ENCODE measurements at places on chromosomes 11 and 22. TPM values are rescaled to one million over a fixed set of nuclear protein-coding genes. Genes with fewer than 3 reads are reported as not detected.

Gene LARGE2
- total RNA-seq, result not detected

Gene KREMEN1
- total RNA-seq, result not detected

Gene ROM1
- 2.3 TPM for total RNA-seq

Gene TEX12
- total RNA-seq, result not detected

Gene KLHL35
- 1.7 TPM for total RNA-seq

Data from activated CD4-positive, alpha-beta T cell treated with anti-CD3 and anti-CD28 coated beads, Interleukin-2, amount 10 ng/mL, durations not matched to agents 24 days and 14 days (primary cell).